ENCODE measurements at places on chromosomes 13 and 19.

- DNase-seq, result no peak
Observed at GRCh38 chr13:78770601-78771000, 111.6 kb upstream of the OBI1 start.

DNA sequence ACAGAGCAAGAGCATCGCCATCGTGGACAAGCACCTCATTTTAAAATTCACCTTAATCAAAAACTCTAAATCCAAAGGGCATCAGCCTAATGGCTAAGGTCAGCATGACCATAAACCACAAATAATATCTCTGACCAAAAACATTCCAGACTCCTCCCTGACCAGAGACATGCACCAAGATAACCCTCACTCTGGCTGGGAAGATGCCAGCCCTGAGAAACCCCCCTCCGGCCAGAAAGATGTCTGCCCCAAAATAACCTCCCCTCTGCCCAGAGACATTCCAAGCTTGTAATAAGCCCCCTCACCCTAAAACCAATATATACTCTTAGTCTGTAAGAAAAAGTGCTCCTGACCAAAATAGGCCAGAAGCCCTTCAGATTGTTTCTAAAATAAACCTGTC, 61.7 kb downstream of the ZNF44 start:
- no peak for DNase-seq

GRCh38 chr13:35470671-35471661, 5.5 kb downstream of the MAB21L1 start:
- DNase-seq, result no peak

GRCh38 chr13:29847501-29847983, 2.9 kb downstream of the UBL3 start:
- no peak for DNase-seq

DNA sequence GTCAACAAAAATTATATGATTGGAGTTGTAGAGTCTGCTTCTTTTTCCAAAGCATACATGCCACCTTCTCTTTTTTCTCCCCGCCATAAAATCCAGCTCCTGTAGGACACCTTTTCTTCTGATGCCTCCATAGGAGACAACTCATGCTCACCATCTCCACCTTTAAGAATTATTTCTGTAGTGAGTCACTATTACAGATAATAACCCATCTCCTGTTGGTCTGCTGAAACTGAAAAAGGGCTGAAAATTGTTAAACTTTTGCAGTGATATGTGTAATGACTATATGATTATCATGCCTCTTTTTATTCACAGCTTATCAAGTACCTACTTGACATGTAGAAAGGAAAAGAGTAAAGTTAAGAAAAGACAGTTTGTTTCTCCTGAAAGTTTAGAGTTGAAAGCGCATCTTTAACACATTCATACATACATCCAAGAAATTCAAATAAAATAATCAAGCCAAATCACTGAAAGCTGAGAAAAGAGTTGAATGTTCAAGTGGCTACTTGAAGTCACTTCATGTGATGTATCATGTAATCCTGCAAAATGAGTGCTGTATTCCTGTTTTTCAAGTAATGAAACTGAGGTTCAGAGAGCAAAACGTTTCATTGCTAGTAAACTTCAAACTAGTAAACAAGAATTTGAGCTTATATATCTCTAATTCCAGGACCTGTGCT, 35.5 kb upstream of the LPAR6 start:
- DNase-seq, result no peak

GRCh38 chr19:53865918-53866864, 1.5 kb upstream of the MYADM start:
- DNase-seq, result no peak

DNA sequence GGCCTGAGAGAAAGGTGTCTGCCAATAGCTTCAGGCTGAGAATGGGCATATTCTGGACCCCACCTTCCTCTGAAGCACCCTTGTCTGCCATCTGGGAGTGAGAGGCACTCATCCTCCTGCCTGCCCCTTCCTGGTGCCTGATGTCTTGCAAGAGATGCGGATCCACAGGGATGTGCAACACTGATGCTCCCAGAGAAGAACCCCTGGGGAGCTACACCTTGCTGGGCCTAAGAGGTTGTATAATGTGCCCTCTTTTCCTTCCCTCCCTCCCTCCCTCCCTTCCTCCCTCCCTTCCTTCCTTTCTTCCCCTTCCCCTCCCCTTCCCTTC, 34.6 kb downstream of the ADPRHL1 start:
- no peak for DNase-seq

- peak; percentile 90 for DNase-seq
Observed at GRCh38 chr19:42279902-42280814, 11.1 kb downstream of the CIC start.

DNA sequence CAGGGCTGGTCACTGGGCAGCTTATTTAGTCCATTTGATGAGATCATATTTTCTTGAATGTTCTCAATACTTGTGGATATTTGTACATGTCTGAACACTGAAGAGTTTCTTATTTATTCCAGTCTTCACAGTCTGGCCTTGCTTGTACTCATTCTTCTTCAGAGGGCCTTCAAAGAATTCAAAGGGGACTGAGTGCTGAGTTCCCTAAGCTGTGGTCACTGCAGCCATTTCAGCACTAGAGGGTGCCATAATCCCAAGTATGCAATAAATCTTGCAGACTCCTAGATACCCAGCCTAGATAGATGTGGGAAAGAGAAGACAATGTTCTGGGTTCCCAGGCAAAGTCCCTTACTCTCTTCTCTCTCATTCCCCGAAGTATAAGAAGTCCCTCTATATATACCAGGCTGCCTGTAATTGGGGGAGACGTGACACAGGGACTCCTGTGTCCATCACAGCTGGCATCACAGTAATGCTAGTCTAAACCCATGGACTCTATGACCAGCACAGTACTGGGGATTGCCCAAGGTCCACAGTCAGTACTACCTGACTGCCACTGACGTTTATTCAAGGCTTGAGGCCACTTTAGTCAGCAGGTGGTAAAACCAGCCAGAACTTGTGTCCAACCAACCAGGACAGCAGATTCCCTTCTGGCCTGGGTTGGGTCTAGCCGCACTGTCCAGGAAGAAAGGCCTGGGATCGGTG, 8.9 kb upstream of the VN1R1 start:
- DNase-seq, result no peak

GRCh38 chr19:42191330-42191729, 26.1 kb downstream of the DEDD2 start:
- no peak for DNase-seq

GRCh38 chr19:19475849-19476828, 39.2 kb downstream of the TSSK6 start:
- DNase-seq, result no peak

GRCh38 chr19:40150170-40150569, 41.1 kb upstream of the MAP3K10 start:
- no peak for DNase-seq

All from NCI-H1048 (cell line).